ENCODE measurements at places on chromosomes 2 and 18.

GRCh38 chr18:62716619-62717168, 1.4 kb downstream of the PHLPP1 start:
- DNase-seq = peak; percentile 43
- peak overlapping the region; percentile 60 for H3K27ac ChIP-seq
- H3K4me1 ChIP-seq = peaks cover 41% of the 10 kb centered on the region
- H3K36me3 ChIP-seq = peaks cover 4% of the 10 kb centered on the region
- peak overlapping the region; percentile 74 for H3K4me3 ChIP-seq

DNA sequence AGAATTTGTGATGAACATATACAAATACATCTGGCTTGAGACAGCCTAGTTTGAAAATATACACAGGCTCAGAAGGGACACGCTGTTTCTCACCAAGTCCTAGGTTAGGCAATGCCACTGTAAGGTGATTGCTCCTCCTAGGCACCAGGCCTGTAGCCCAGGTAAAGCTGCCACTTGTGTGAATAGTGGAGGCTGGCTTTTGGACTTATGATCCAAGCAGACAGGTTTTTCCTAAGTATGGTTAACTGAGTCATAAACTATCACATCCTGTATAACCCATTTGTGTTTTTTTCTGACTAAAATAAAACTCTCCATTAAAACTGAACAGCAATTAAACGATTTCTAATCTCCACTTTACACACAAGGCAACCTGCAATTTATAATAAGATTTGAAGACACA, 81.0 kb downstream of the SEMA4F start:
- peaks cover 35% of the 10 kb centered on the region for H3K27me3 ChIP-seq
- no peak overlapping the region for H3K4me3 ChIP-seq

GRCh38 chr2:3022841-3023372, 354.7 kb downstream of the EIPR1 start:
- H3K36me3 ChIP-seq = no peaks in the 10 kb centered on the region
- no peak overlapping the region for H3K4me3 ChIP-seq
- H3K4me1 ChIP-seq = no peaks in the 10 kb centered on the region
- no peak overlapping the region for H3K27ac ChIP-seq

GRCh38 chr2:85954590-85955458, 66.0 kb upstream of the ST3GAL5 start:
- H3K27me3 ChIP-seq = peaks cover 3% of the 10 kb centered on the region
- H3K4me1 ChIP-seq = peaks cover 9% of the 10 kb centered on the region
- no peak overlapping the region for H3K4me3 ChIP-seq
- H3K27ac ChIP-seq = no peak overlapping the region

DNA sequence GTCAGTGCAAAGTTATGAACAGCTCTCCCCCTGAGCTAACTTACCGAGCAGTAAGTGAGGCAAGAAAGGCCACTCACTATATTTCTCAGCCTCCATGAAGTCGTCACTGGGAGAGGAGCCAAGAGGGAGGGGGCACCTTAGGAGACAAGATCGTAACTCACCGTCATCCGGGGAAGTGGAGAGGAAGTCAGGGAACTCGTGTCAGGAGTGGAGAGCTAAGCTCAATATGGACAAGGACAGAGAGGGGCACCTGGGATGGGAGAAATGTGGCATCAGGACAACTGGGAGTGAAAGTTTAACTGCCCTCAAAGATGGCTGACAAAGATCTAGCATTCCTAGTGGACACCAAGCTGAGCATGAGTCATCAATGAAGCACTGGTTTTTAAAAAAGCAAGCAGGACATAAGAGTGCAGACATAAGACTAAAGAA, 37.1 kb downstream of the BCL11A start:
- H3K36me3 ChIP-seq = no peaks in the 10 kb centered on the region
- H3K27ac ChIP-seq = no peak overlapping the region
- peaks cover 14% of the 10 kb centered on the region for H3K27me3 ChIP-seq
- no peaks in the 10 kb centered on the region for H3K4me1 ChIP-seq

GRCh38 chr2:204796581-204796980, 251.3 kb downstream of the PARD3B start:
- no peak for DNase-seq
- no peak overlapping the region for H3K4me3 ChIP-seq
- H3K4me1 ChIP-seq = peaks cover 8% of the 10 kb centered on the region
- peaks cover 3% of the 10 kb centered on the region for H3K27me3 ChIP-seq
- H3K27ac ChIP-seq = no peak overlapping the region
- H3K36me3 ChIP-seq = peaks cover 9% of the 10 kb centered on the region

DNA sequence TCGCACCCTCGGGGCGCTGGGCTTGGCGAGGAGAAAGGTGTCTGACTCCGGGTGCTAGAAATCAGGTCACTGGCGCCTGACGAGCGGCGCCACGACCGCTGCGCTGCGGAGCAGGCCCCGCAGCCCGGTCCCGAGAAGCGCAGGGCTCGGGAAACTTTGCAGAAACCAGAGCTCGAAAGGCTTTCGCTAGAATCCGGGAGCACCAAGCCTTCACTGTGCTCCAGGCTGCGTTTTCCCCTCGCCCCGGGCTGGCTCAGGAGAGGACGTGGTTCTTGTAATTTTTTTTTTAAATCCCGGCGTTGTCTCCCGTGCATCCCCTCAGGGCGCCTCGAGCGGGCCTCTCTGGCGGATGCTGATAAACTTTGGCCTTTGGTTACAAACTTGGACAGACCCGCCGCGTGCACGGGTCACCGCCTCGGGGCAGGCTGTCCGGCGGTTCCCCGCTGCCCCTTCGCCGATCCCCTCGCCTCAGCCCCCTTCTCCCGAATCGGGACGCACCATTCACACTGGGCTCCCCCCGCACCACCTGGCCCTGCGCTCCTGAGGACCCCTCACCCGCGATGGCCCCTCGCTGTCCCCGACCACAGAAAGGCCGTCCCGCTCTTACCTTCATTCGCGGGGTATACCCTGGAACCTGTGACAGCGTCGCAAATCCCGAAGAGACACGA, 419 bp downstream of the EPHA4 start:
- peaks cover 15% of the 10 kb centered on the region for H3K36me3 ChIP-seq
- peak overlapping the region; percentile 82 for H3K4me3 ChIP-seq
- peaks cover 49% of the 10 kb centered on the region for H3K27me3 ChIP-seq
- DNase-seq = peak; percentile 29
- peak overlapping the region; percentile 53 for H3K27ac ChIP-seq

DNA sequence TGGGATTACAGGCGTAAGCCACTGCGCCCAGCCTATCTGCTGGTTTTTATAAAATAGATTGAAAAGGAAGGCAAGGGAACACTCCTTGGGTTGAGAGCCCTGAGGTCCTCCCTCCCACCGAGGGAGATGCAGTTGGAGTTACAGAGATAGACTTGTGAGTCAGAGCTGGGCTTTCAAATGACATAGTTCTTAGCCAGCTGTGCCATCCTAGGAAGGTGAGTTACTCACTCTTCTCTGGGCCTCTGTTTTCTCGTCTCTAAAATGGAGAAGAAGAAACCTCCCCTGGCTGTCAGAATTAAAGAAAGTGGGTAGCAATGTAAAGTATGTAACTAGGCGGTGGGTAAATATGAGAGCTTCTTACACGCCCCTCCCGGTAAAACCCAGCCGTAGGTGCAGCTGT, 2.4 kb downstream of the LRRFIP1 start:
- H3K36me3 ChIP-seq = no peaks in the 10 kb centered on the region
- H3K4me1 ChIP-seq = peaks cover 9% of the 10 kb centered on the region
- H3K27me3 ChIP-seq = peaks cover 44% of the 10 kb centered on the region
- no peak for DNase-seq

GRCh38 chr2:237480988-237481525, 6.0 kb upstream of the MLPH start:
- no peak for DNase-seq
- H3K27ac ChIP-seq = no peak overlapping the region
- no peak overlapping the region for H3K4me3 ChIP-seq
- H3K27me3 ChIP-seq = peaks cover 60% of the 10 kb centered on the region
- no peaks in the 10 kb centered on the region for H3K36me3 ChIP-seq

GRCh38 chr2:143939626-143940330, 580.1 kb downstream of the ZEB2 start:
- H3K4me3 ChIP-seq = no peak overlapping the region
- H3K36me3 ChIP-seq = peaks cover 3% of the 10 kb centered on the region
- H3K27ac ChIP-seq = no peak overlapping the region
- peaks cover 8% of the 10 kb centered on the region for H3K4me1 ChIP-seq
- DNase-seq = no peak

GRCh38 chr2:199488772-199489400, 31.1 kb upstream of the SATB2 start:
- peaks cover 5% of the 10 kb centered on the region for H3K27me3 ChIP-seq
- no peak overlapping the region for H3K27ac ChIP-seq
- no peak overlapping the region for H3K4me3 ChIP-seq
- H3K36me3 ChIP-seq = no peaks in the 10 kb centered on the region
- peak; percentile 45 for DNase-seq

- peak overlapping the region; percentile 69 for H3K4me3 ChIP-seq
- no peaks in the 10 kb centered on the region for H3K36me3 ChIP-seq
- peaks cover 93% of the 10 kb centered on the region for H3K4me1 ChIP-seq
- H3K27me3 ChIP-seq = no peaks in the 10 kb centered on the region
- peak overlapping the region; percentile 100 for H3K27ac ChIP-seq
Observed at GRCh38 chr2:8543383-8544170, 138.3 kb upstream of the ID2 start.

GRCh38 chr18:58180738-58181353, 136.8 kb downstream of the NEDD4L start:
- no peak overlapping the region for H3K27ac ChIP-seq
- peaks cover 8% of the 10 kb centered on the region for H3K27me3 ChIP-seq
- DNase-seq = peak; percentile 60
- H3K36me3 ChIP-seq = no peaks in the 10 kb centered on the region
- H3K4me1 ChIP-seq = no peaks in the 10 kb centered on the region
- H3K4me3 ChIP-seq = no peak overlapping the region

DNA sequence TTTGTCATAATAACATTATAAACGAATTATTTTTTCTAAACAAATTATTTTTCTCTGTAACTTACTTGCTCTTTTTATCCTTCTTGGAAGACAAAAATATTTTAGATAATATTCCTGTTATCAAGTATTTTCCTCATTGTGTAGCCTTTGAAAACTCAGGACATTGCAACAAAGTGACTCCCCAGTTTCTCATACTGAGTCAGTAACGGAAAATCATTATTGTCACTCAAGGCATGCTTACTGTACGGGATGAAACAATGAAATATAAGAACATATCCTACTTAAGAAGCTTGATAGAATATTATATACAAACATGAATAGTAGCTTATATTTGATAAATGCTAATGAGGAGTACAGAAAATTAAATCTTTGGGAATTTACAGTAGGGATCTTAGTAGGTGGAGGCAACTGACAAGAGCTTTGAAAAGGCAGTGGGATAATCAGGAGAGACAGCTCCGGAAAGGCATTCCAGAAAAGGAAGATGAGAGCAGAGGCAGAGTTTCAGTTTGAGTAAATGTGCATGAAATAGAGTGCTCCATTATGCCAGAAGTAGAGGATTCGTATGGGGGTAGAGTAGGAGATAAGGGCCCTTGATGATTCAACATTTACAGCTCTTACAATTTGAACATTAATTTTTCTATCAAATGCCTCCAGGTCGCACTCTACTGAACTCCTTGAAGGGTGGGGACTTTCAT, 14.0 kb upstream of the YES1 start:
- peaks cover 8% of the 10 kb centered on the region for H3K27me3 ChIP-seq
- H3K36me3 ChIP-seq = no peaks in the 10 kb centered on the region
- peaks cover 17% of the 10 kb centered on the region for H3K4me1 ChIP-seq
- H3K27ac ChIP-seq = no peak overlapping the region
- no peak overlapping the region for H3K4me3 ChIP-seq
- no peak for DNase-seq

DNA sequence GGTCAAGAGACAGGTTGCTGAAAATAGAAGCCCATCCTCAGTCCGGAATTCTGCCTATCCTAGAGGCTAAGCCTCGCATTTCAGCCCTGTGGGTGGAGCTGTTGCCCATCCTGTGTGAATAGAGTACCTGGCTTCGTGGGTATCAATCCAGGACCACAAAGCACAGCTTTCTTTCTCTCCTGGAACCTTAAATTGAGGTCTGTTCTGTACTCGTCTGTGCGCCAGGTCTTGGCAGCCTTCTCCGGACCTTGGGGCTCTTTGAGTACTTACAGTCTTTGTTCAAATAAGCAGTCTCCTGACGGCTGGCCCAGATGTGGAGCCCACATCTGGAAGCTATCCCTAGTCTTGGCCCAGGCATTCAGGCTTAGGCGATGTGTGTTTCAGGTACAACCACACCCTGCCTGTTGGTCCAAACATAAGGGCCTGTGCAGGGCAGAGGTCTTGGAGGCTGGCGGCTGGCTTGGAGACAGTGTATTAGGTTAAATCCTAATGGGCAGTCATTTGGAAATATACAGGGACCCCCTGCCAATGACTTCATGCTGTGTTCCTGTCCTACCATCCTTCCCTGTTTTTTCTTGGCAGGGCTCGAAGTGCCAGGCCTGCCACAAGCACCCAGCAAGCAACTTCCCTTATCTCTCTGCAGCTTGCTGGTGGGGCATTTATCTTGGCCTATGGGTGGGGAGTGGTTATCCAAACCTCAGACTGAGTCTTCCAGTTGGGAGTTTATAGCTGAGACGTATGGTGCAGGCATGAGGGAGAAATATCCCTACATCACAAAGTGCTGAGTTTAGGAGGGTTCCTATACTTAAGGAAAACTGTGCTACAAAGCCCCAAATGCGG, 294.1 kb downstream of the BCL2 start:
- H3K4me3 ChIP-seq = no peak overlapping the region
- no peak overlapping the region for H3K27ac ChIP-seq
- H3K27me3 ChIP-seq = peaks cover 6% of the 10 kb centered on the region
- no peaks in the 10 kb centered on the region for H3K4me1 ChIP-seq
- no peak for DNase-seq
- H3K36me3 ChIP-seq = no peaks in the 10 kb centered on the region

- peaks cover 66% of the 10 kb centered on the region for H3K27me3 ChIP-seq
- H3K4me3 ChIP-seq = peak overlapping the region; percentile 71
Observed at GRCh38 chr18:8705961-8706790, 820 bp downstream of the MTCL1 start.

GRCh38 chr2:88919087-88919738, 227.7 kb downstream of the RPIA start:
- H3K27ac ChIP-seq = no peak overlapping the region
- H3K27me3 ChIP-seq = peaks cover 20% of the 10 kb centered on the region
- H3K4me3 ChIP-seq = no peak overlapping the region
- no peak for DNase-seq

DNA sequence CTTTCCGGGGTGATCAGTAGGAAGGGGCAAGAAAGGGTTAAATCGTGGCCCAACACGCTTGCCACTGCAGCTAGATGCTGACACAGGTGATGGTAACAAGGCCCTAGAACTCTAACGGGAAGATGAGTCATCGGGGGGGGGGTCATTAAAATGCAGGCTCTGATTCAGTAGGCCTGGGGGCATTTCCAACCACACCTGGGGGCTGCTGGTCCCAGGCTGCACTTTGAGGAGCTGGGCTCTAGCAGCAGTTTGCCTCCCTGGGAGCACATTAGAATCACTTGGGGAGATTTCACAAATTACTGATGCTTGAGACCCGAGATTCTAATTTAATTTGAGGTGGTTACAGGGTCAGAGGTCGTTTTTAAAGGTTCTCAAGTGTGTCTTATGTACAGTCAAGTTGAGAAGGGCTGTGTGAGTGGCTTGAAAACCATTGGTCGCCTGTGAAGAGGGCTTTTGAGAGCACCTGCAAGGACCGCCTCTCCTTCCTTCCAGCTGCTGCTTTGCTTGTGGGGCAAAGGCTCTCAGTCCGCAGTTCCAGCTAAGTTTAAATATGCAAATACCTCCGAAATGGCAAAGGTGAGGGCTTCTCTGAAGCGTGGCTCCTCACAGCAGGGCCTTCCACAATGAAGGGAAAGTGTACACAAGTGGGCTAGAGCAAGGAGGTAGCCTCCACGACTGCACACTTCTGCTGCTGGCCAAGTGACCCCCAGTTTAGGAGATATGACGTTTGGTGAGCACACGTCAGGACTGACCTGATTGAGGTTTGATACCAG, 128.0 kb upstream of the MSH6 start:
- no peak for DNase-seq
- no peak overlapping the region for H3K27ac ChIP-seq
- no peak overlapping the region for H3K4me3 ChIP-seq
- no peaks in the 10 kb centered on the region for H3K4me1 ChIP-seq
- H3K36me3 ChIP-seq = no peaks in the 10 kb centered on the region
- H3K27me3 ChIP-seq = peaks cover under 1% of the 10 kb centered on the region

Measured in activated CD4-positive, alpha-beta memory T cell treated with anti-CD3 and anti-CD28 coated beads, Interleukin-2, amount 10 ng/mL, durations not matched to agents 7 days and 5 days (primary cell).